ENCODE measurements at places on chromosomes 2 and 18.

DNA sequence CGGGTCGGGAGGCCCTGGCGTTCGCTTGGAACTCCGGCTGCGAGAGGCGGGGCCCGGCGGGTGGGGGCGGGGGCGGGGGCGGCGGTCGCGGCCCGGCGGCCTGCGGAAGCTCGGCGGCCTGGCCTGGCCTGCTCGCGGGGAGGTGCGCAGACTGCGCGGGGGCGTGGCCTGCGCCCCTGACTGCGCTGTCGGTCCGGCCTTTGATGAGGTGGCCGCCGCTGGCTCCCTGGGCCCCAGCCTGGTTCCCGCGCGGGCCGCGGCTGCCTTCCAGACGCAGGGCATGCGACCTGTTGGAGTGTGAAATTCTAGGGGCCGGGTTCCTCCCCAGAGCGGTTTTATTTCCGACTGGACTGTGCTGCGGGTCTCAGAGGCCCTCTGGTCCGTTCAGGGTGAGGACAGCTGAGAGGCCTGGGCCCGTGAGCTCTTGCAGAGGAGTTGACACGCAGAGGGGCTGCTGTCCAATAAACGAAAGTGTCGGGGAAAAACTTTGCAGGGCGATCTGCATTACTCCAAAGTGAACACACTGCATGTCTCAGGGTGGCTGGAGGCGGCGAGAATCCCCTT lies 629 bp downstream of the NRBP1 start:
- DNase-seq = peak; percentile 72

- no peak for DNase-seq
Measured at GRCh38 chr2:206098471-206098870, 12.5 kb upstream of the INO80D start.

DNA sequence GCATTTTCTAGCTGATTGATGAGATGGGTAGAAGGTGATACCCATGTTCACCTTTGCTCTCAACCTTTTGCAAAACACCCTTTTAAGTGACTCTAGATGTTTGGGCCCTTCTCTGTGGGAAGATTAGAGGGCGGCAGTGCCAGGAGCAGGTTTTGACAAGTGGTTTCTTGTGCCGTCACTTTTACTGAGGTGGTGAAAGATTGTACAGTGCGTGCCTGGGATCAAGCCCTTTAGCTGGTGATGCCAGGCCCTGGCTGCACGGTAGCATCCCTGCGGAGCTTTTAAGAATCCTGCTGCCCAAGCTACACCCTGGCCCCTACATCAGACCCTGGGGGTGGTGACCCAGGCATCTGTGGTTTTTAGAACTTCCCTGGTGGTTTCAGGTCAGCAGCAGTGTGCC lies 29.1 kb downstream of the MTCL1 start:
- DNase-seq = peak; percentile 71

DNA sequence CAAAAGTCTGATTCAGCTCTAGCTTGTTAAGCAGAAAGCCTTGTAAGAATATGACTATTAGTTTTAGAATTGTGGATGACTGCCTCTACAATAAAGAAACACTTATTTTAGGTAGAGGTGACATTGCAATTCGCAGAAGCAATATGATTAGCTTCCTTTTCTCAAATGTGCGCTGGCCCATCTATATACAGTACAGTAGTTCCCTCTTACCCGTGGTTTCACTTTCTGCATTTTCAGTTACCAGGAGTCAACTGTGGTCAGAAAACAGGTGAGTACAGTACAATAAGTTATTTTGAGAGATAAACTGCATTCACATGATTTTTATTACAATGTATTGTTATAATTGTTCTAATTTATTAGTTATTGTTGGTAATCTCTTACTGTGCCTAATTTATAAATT lies 405.1 kb downstream of the GPD2 start:
- no peak for DNase-seq

DNA sequence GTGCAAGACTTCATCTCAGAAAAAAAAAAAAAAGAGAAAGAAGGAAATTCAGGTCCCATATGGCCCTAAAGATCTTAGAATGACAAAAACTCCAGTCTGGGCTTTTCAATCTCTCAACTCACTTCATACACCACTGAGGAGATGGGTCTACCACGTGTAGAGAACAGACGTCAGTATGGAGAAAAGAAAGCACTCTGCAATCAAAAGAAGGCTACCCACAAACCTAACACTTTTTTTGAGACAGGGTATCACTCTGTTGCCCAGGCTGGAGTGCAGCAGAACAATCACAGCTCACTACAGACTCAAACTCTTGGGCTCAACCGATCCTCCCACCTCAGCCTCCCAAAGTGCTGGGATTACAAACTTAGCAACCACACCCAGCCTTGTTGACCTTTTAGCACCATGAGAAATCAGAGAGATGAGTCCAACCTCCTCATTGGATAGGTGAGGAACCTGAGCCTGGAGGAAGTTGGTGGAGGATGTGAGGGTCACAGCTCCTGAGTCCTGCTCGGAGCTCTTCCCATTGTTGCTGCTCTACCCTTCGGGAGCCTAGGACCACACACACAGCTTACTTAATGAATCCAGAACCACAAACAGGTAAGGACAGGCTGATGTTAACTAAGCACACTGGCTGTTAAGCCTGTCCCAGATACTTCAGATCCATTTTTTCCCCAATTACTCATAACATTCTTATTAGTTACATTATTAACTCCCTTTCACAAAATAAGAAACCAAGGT lies 23.7 kb downstream of the TBC1D8 start:
- DNase-seq = peak; percentile 52

- DNase-seq = peak; percentile 98
Measured at GRCh38 chr2:149027590-149028250, 10.8 kb upstream of the LYPD6B start.

Measured in bronchial epithelial cell (primary cell).